GM12892 (cell line): ENCODE measurements at places on chromosomes 12 and 14.

DNA sequence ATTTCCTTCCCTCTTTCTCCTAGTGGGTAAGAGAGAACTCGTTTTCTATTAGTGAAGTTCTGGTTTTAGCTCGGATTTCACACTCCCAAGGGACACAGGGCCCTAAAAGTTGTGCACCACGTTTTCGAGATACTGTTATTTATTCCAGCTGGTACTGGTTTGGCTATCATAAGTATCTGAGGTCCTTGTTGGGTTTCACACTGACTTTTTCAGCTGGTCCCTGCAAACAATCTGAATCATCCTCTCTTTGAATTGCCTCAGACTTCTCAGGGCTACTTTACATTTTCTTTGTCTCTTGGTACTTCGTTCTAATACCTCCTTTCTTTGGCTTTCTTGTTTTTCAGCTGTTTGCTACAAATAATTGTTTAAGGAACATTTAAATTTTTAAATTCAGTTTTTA lies 75.7 kb downstream of the SCN8A start:
- DNase-seq: no peak

DNA sequence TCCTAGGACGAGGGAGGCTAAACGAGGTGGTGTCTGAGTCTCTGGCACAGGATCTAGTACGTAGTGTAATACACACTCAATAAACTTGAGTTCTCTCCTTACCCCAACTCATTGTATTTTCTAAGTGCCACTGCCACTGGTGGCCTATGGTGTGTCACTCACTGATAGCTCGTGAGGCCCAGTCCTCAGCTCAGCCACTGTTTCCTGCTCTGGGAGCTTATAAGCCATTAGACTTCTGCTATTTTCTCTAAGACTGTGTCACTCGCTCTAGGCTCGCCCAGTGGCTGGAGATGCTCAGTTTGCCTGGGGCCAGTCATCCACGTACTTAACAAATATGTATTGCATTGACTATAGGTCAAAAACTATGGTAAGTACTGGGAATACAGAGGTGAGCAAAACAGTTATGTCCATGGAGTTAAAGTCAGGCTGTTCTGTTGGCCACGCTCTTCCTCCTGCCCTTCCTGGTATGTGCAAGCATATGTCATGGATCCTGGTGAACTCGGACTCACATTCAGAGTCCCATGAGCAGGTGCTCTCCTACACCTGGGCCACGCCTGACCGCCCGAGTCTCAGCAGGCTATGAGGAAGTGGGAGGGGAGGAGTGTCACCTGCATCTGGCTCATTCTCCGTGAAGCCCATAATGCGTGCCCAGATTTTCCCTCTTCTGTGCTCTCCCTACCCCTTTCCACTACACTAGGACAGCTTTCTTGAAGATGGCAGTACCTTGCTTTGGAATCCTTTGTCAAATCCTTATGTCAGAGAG lies 41.6 kb downstream of the DEGS2 start:
- no peak for DNase-seq

GRCh38 chr14:63472986-63473788 lies 70.0 kb downstream of the PPP2R5E start:
- DNase-seq: no peak

GRCh38 chr12:59375633-59376032 lies 220.2 kb upstream of the SLC16A7 start:
- DNase-seq: no peak

GRCh38 chr12:106780010-106780631 lies 5.6 kb downstream of the RIC8B start:
- no peak for DNase-seq

- DNase-seq: no peak
Measured at GRCh38 chr14:78933948-78934524, 763.9 kb downstream of the NRXN3 start.

DNA sequence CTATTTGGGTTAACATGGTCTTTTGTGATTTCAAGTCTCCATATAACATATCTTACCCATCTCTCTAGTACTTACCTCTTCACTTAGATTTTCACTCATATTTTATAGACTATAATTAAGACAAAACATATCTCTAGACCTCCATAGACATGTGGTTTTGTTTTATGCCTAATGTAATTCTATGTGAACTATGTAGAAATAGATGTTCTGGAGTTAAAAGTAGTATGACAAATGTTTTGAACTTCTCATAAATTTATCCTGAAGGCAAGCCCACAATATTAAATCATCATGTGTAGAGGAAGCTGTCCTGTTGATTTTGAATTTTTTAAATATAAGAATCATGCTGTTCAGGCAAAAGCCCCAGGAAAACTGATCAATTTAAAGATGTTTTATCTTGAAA lies 169.2 kb downstream of the SYT1 start:
- DNase-seq: no peak

GRCh38 chr12:130401703-130402102 lies 64.0 kb downstream of the PIWIL1 start:
- DNase-seq: no peak

DNA sequence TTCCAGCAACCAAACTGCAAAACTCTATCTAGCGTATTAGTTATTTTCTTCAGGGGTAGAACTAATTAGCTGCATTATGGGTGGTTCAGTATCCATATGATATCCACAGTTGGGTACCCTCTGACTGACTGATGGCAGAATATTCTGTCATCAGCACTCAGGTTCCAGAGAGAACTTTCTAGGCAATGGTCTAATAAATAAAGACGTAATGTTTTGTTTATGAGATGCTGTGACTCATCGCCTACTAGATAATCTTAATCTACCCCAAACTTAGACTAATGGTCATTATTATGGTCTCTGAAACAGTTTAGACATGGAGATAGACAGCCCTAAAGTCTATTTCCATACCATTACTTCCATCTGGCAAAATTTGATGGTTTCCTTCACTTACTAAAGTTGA lies 220.1 kb downstream of the MED13L start:
- no peak for DNase-seq

DNA sequence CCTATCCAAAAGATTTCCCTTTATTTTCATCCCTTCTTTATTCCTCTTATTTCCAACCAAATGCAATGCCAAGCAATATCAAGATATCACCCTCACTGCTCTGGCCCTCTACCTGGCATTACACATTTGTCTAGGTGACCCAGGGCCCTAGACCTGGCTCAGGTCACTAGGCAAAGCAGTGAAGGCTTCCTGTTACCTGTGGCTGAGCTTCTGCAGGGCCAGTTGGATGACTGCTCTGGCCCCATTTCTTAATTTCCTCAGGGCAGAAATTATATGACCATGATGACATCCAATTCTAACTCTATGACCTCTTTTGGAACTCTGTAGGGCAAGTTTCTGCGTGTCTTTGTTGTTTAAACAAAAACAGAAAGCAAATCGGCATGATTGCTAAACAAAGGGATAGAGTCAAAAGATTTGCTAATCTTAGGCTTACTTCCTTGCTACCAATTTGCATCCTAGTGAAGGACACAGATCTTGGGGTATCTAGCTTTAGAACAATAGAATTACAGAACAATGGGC lies 7.4 kb upstream of the CCDC198 start:
- DNase-seq: no peak

GRCh38 chr12:91155990-91156389 lies 26.6 kb downstream of the DCN start:
- DNase-seq: no peak

DNA sequence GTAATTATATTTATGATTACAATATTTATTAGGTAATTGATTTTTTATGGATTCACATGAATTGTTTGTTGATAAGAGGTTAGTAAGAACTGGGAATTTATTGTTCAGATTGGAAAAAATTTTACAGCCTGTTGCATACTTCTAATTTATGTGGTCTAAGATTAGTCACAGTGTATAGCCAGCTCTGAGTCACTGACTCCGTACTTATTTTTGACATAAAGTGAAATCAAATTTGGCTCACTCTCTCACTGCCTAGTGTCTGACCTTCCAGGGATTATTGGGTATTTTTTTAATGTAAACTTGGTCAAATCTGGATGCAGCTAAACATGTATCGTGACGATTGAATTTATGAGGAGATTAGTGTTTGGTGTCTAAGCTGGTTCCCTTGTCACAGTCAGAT lies 109.3 kb downstream of the PTPRQ start:
- no peak for DNase-seq

DNA sequence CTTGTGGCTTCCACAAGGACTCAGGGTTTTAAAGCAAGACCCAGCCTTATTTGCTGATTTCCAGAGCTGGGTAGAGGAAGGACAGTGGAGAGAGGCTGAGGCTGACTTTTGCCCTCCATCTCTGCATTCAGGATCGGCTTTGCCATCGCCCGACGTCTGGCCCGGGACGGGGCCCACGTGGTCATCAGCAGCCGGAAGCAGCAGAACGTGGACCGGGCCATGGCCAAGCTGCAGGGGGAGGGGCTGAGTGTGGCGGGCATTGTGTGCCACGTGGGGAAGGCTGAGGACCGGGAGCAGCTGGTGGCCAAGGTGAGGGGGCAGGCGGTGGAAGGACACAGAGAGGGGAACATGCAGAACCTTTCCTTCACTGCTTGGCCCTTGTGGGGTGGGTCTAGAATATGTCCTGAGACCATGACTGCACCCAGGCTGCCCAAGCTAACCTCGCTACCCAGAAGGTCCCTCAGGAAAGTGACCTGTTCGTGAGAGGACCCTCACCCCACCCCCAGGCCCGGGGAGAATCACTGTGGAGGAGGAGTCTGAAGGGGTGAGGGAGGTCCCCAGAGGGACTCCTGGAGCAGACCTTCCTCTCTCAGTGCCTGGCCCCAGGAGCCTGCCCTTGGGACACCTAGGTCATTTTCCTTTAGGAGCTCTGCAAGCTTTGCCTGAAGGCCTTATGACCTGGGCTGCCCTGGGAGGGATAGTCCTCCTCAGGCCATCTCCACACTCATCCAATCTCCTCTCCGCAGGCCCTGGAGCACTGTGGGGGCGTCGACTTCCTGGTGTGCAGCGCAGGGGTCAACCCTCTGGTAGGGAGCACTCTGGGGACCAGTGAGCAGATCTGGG lies 3.1 kb downstream of the DHRS2 start:
- DNase-seq: no peak

GRCh38 chr14:43005807-43006206 lies 1399.1 kb downstream of the LRFN5 start:
- no peak for DNase-seq

DNA sequence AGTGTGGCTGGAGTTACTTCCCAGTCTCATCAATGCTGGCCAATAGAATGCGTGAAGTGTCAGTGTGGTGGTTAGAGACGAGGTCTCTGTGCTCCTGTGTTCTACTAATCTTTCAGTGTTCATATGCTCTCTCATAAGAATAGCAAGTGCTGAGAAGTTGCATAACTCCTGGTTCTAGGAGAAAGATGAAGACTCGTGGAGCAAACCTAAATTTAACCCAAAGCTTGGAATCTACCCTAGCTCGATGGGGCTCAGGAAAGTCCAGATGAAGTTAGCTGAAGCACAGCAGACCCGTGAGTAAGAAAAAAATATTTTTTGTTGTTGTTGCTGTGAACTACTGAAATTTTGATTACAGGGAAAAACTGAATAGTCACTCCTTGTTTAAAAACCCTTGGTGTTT lies 412.6 kb downstream of the APAF1 start:
- no peak for DNase-seq

DNA sequence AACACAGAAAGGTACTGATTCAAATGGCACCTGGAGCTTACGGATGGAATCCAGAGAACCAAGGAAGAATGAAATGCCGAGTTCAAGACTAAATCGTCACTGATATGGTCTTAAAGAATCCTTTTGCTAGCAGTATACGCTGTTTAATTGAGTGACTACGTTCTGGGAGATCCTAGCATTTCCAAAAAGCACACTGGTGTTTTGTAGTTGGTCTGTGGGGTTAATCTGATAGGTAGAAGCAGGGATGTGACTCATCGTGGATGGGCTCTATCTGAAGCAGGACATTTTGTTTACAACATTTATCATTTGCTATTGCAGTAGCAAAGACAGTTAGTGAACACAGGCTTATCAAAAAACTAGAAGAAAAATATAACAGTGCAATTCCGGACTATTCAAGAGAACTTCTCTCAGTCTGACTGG lies 169.2 kb upstream of the HMGA2 start:
- no peak for DNase-seq

GRCh38 chr14:47660158-47660557 lies 15.2 kb downstream of the MDGA2 start:
- no peak for DNase-seq

DNA sequence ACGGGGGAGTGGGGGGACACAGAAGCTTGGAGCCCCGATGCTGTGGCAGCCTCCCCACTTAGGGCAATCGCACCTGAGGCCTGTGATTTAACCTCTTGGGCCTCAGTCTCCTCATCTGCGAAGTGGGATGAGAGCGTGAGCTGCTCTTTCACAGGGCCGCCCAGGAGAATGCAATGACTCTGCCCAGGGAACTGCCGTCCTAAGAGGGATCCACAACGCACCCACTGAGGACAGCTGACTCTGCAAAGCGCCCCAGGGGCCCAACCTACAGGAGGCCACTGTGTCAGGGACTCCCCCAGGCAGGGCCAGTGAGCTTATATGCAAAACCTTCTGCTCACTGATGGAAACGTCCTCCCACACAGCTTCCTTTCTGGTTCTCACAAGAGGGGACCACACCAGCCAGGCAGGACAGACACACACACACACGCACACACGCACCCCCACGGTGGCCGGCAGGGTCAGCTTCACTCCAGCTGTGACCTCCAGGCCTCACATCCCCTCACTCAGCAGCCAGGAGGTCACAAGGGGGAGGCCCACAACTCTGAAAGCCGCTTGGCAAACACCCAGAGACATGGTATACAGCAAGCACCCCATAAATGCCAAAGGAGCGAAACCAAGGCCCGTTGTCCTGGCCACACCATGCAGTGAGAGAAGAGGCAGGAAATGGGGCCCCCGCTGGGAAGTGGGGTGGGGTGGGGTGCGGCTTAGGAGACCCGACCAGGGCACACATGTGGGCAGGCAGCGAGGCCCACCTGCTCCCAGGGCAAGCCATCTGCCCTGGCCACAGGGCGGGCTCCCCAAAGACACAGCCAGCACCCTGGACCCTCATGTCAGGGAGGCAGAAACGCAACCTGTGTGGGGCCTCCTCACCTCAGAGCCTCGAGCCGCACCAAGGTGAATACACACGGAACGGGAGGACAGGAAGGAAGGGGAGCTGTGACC lies 73.3 kb downstream of the NCOR2 start:
- peak; percentile 97 for DNase-seq

- no peak for DNase-seq
Measured at GRCh38 chr12:103960616-103961227, 5.0 kb upstream of the TDG start.

DNA sequence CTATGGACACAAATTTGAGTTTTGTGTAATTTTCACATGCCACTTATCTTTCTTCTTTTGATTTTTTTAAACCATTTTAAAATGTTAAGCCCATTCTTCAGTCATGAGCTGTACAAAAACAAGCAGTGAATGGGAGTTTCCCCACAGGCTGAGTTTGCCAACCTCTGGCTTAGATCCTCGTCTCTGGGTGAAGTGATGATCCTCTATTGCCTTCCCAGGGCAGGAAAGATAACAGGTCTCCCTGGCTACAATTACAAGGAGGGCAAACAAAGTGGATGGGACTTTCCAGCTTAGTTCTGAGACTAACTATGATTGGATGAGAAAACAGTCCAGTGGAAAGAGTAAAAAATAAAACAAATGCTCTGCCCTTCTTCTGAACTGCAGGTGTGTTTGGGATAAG lies 203.7 kb downstream of the SPTSSA start:
- no peak for DNase-seq
